Central memory CD4-positive, alpha-beta T cell (primary cell): ENCODE measurements at places on chromosomes 2 and 18.
A peak's percentile ranks its signal among the peaks of the same experiment; 100 is the strongest.

- no peak for DNase-seq
These were observed 44.7 kb downstream of the PDK1 start for GRCh38 chr2:172600557-172601008.

GRCh38 chr2:131039908-131040660, 53.2 kb downstream of the FAM168B start:
- DNase-seq = peak; percentile 37

GRCh38 chr2:98036349-98037000, 40.7 kb upstream of the TMEM131 start:
- no peak for DNase-seq

DNA sequence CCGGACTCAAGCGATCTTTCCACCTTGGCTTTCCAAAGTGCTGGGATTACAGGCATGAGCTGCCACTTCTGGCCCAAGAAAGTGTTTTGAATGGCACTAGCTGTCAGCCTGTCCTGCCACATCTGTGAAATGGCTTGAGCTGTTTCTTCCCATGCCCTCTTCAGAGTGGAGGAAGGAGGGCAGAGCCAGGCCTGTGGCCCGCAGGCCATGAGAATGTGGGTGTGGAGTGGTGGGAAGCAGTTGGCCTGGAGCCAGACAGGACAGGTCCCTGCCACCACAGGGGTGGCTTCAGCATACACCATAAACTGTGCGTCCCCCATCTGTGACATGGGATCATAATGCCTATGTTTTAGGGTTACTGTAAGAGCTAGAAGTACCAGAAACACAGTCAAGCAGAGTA, 6.5 kb downstream of the SLC66A3 start:
- DNase-seq = no peak

DNA sequence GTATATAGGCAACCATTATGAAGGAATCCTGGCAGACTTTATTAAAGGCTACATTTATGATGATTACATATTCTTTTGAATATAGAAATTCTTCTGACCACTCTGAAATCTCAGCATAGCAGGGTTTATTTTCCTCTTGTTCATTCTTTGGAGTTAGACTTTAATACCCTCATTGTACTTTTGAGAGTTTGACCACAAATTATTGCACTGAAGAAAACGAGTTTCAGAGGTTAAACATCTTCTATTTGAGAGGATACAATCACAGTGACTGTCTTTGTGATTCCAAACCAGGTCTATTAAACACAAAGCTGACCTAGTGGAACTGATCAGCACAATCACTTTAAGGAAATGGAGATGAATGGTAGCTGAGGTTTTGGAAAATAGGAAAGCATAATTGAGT, 71.3 kb downstream of the XIRP2 start:
- DNase-seq = no peak

DNA sequence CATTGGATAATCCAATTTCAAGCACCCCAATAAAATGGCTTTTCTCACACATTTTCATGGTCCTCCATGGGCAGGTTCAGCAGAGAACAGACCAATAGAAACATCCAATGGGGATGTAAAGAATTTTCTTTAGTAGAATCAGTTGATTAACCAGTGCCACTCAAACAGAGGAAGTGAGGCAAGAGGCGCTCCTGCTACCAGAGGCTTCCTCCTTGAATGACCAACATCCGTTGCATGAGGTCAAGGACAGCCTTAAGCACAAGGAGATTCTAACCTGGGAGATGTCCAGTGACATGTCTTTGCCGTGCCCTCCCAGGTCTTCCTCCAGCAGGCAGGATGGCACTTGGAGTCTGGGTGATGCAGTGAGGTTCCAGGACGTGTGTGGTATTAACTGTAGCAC, 146.6 kb downstream of the PIEZO2 start:
- no peak for DNase-seq
